Sciatic nerve (tissue), 2 donors: ENCODE measurements at places on chromosomes 11 and 22. TPM values are rescaled to one million over a fixed set of nuclear protein-coding genes. Genes with fewer than 3 reads are reported as not detected.

DNA sequence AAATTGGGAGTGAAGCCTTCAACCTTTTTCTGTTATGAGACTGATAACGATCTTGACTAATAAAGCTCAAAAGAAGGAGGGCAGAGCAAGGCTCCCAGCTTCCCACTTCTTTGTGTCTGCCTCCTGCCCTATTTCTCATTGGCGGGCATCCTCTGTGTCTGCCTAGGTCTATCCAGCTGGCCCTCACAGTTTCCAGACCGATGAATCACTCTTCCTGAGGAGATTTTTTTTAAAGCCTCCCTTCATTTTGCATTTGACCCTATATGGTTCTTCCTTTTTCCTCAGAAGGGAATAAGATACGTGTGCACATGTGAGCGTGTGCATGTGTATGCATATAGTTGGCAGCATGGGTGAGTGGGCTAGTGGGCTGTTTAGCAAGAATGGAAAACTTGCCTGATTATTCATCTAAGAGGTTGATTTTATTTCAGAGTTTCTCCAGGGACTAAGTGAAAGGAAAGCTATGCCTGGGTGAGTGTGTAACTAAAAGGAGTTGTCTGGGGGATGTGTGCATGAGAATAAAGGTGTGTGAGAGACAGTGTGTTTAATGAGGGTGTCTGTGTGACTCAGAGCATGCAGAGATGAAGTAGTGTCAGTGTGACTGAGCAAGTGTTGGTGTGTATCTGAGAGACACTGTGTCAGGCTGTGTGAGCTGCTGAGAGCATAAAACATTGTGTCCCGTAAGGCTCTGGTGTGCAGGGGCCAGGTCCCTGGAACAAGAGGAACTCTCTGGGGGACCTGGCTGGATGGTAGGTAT is 12.2 kb downstream of the PHLDB1 start:
- no peak for DNase-seq

DNA sequence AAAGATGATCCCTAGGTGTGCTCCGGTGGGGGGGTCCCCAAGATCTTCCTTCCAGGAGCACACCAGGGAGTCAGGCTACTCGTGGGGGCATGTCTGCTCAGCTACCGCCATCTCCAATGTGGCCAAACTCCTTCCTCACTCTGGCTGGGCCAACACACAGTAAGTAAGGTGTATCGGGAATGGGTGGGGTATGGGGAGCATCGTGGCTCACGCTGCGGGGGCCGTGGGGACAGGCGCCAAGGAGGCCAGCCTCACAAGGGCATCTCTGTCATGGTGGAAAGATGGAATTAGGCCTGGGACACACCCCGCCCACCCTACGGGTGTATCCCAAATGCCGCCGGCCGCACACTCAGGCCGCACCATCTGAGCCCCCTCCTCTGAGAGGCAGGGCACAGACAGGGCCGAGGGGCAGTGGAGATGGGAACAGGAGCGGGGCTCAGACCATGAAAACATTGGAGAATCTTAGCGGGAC is 8.3 kb downstream of the IGF2 start:
- no peak for DNase-seq

GRCh38 chr22:46040471-46041465 is 63.8 kb upstream of the WNT7B start:
- peak; percentile 53 for DNase-seq

DNA sequence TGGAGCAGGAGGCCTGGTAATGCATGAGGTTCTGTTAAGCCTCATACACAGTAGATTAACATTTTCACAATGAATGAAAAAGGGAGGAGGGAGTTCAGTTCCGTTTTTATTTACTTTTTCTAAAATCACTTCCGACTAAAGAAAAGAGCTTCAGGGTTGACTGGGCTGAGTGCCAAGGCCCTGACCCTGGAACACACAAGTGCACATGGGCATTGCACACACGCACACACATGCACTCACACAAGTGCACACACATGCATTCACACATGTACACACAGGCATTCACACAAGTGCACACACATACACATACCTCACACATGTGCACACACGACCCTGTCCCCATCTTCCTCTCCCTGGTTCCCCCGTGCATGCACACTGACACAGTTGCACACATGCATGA is 303.3 kb downstream of the BRD1 start:
- no peak for DNase-seq

- no peak for DNase-seq
Measured at GRCh38 chr11:97502201-97502600, 1112.4 kb downstream of the JRKL start.

DNA sequence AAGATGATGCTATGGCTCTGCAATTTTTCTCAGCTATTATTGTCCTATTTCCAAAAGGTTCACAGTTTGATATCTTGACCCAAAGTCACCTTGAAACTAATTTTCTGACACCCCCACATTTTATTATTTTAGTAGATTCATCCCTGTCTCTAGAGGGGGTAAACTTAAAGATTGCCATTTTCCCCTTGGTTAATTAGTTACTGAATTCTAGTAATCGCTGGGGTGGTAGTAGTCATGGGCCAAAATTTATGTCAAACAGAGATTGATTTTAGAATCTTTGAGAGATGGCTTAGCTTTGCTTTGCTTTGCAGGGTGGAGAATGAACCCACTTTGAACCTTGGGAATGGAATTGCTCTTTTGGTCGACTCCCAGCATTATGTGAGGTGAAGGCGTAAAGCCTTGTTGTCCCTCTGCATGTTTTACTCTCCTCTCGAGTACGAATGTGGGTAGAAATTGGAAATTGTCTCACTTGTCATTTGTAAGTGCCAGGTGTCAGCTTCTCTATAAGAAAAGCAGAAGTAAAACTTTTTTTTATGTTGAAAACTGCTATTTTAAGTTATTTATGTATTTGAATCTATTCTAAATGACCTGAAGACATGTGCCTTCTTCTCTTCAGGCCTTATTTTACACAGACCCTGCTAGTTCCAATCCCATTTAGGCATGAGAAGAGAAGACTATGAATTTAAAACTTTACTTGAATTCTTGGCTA is 42.4 kb upstream of the RCE1 start:
- DNase-seq, result no peak

DNA sequence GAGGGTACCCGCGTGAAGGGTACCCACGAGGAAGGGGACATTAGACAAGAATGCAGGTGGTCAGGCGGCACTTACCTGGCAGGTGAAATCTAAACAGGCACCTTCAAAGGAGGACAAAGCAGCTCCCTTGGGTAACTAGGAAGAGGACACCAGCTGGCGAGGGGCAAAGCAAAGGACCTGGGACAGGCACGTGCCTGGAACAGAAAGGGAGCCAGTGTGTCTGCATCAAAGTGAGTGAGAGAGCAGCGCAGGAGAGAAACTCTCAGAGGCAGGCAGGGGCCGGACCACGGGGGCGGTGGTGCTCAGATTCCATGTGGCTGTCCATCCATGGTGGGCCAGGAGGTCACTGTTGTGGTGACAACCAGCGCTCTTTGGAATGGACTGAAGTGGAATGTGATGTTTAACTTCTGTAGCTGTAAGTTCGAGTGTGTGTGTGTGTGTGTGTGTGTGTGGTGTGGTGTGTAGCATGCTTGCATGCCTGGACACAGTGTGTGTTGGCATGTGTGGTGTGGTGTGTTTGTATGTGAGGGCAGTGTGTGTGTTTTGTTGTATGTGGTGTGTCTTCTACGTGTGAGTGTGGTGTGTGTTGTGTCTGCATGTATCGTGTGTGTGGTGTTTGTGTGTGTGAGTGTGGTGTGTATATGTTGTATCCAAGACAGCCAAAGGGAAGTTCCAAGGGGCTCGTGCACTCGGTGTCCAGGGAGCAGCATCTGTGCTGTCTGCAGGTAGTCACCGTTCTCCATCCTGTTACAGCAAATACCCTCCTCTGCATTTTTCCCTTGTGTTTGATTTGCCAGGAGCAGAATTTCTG is 86.4 kb downstream of the CDKN1C start:
- peak; percentile 51 for DNase-seq

GRCh38 chr11:44747836-44748235 is 21.1 kb downstream of the TSPAN18 start:
- peak; percentile 9 for DNase-seq

- no peak for DNase-seq
Measured at GRCh38 chr11:61507962-61508861, at the start of gene LRRC10B. LRRC10B (plus strand) TSS chr11:61508749; CDS start chr11:61508999, 250 bp downstream.

DNA sequence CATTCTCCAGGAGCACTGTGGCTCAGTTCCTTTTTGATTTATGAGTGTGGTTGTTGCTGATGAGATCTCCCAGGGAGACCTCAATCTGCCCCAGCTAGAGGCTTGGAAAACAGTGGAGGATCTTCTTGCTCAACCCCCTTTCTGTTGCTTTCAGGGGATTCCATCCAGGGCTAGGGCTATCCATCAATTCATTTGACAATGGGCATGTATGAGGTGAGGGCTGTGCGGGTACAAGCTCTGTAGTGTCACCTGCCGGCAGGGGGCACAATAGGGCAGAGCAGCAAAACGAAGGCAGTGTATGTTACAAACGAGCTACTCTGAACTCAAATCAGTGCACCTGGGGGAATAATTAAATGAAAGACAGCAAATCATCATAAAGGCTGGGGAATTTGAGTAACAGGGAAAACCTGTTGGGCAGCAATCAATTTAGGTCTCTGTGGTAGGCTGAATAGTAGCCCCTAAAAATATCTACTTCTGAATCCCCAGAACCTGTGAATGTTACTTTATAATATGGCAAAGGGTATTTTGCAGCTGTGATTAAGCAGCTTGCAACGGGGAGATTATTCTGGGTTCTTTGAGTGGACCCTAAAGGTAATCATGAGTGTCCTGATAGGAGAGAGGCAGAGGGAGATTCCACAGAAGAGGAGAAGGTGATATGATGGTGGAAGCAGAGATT is 170.3 kb upstream of the ZBED5 start:
- peak; percentile 81 for DNase-seq

DNA sequence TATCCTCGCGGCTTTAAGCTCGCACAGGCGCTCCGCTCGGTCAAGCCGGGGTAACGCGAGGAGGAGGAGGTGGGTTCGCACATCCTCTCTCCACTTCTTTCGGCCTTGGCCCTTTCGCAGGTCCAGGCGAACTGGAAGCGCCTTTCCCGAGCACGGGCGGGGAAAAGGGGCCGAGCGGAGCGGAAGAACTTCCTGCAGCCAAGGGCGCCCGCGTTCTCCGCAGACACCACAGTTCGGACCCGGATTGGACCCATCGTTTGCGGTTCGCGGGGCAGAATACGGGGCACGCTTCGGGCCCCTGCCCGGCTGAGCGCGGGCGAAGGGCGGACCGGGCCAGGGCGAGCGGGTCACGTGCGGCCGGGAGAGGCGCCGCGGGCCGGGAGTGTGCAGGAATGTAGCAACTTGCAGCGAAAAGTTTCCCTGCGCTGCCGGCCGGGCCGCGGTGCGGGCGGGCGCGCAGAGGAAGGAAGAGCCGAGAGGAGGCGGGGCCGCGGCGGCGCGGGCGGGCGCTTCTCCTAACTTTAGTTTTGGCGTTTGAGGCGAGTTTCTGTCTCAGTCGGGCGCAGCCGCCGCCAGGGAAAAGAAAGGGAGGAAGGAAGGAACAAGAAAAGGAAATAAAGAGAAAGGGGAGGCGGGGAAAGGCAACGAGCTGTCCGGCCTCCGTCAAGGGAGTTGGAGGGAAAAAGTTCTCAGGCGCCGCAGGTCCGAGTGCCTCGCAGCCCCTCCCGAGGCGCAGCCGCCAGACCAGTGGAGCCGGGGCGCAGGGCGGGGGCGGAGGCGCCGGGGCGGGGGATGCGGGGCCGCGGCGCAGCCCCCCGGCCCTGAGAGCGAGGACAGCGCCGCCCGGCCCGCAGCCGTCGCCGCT is at the start of gene YAP1:
Gene YAP1 (plus strand): TSS at position 552 of the 865 bp plus-strand sequence. CDS start 402 bp downstream, outside the sequence.
- DNase-seq, result peak; percentile 93

- DNase-seq, result no peak
Measured at GRCh38 chr11:15865212-15865987, 490.9 kb downstream of the SOX6 start.

DNA sequence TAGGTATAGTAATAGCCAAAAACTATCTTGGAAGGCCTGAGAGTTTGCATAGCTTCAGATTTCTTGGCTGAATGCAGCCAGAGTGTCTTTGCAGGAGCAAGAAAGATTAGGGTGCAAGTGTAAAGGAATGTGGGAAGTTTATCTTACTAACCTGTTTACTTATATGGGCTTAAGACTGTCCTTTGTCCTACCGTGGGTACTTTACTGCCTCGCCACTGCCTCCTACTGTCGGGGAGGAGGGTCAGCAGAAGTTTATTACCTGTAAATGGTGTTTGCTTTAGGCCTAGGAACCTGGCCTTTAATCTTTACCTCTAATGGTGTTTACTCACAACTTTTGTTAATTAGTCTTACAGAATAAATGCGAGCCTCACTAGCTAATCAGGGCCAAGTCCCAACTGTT is 633.8 kb downstream of the DLG2 start:
- no peak for DNase-seq

- DNase-seq, result no peak
Measured at GRCh38 chr11:129289350-129290040, 86.2 kb upstream of the BARX2 start.

- peak; percentile 94 for DNase-seq
Measured at GRCh38 chr11:117946842-117947526, 17.8 kb upstream of the TMPRSS13 start.

GRCh38 chr22:19196841-19197612 is 18.5 kb upstream of the SLC25A1 start:
- no peak for DNase-seq

GRCh38 chr11:12377824-12378593 is 638 bp downstream of the PARVA start:
- DNase-seq, result peak; percentile 80

GLYAT gene
- total RNA-seq, result 2.6 TPM

RAG1 gene
- total RNA-seq, result 0.67 TPM

SCGB1C1 gene
- not detected for total RNA-seq

OR52N4 gene
- 0.85 TPM for total RNA-seq

POU2AF3 gene
- total RNA-seq, result 3.1 TPM
